Effector memory CD4-positive, alpha-beta T cell (primary cell): ENCODE measurements at places on chromosomes 13 and 19.

DNA sequence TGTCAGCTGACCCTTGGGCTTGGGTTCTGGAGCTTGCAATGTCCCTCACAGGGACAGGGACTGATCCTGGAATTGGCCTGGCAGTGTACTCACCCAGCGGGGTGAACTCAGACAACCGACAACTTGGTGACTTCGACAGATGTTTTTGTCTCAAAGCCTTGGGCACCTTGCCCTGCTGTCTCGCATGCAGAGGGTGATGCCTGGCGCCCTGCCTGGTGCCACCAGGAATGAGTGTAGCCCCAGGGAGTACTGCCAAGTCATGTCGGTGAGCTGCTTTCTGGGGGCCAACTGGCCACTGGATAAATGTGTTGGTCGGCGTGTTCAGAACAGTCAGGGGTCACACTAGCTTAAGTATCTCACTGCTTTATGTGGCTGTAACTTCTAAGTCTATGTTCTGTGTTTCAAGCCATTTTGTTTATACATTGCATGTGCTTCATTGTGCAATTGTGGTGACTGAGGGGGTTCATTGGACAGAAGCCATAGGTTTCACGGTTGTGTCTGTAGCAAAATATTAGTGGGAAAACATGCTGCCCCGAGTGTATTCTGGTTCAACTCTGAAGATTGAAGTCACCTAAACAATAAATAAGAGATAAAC lies 96.3 kb upstream of the TNFSF11 start:
- DNase-seq = no peak

DNA sequence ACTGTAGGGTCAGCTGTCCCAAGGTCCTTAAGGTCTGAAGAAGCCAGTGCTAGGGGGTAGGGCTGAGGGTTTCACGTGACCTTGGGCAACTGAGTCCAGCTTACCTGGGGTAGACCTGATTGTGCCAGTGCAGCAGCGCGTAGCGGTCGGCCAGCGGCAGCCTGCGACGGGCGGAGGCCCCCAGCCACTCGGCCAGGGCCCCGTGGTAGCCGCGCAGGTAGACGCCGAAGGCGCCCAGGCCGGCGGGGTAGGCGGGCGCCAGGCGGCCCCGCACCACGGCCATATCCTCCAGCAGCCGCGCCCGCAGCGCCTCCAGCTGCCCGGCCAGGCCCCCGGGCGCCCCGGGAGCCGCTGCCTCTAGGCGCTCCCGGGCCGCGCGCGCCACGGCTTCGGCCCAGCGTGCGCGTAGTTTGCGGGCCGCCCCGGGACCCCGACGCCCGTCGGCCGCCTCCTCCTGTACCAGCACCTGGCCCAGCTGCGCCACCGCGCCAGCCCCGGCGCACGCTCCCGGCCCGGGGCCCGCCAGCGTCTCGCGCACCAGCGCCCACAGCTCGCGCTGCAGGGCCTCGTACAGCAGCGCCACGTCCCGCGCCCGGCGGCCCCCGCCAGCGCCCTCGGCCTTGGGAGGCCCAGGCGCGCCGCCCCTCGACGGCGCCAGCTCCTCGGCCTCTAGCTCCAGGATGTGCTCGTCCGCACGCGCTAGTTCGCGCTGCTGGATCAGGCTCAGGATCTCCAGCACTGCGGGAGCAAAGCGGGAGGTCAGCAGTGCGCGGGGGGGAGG lies 10.9 kb downstream of the EXOC3L2 start:
- DNase-seq = no peak

DNA sequence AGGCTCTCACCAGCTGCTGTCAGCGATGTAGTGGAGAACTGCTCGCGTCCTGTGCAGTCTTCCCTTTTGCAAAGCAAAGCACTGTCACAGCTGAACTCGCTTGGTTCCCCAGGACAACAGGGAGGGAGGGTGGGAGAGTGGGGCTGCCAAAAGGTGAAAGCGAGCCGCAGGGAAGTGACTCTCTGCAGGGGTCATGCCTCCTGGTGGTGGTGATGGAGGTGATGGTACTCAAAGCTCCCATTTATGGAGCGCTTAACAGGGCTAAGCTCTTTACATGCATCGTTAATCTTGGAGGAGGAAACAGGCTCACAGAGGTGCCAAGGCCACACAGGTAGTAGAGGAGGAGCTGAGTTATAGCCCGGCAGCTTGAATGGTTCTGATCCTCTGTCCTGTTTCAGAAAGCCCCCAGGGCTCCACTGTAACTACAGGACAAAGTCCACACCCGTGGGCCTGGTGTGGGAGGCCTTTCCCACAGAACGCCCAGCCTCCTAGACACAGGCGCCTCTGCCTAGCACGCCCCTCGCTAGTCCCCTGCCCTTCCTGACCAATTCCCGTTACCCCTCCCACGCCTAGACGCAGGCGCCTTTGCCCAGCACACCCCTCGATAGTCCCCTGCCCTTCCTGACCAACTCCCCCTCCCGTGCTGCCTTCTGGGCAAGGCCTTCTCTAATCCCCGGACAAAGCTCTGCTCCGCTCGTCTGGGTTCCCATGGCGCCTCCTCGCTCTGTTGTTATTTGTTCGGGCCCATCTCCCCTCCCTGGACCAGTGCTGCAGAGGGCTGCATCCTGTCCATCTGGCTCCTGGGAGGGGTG lies 10.7 kb downstream of the PPP1R37 start:
- DNase-seq = no peak

DNA sequence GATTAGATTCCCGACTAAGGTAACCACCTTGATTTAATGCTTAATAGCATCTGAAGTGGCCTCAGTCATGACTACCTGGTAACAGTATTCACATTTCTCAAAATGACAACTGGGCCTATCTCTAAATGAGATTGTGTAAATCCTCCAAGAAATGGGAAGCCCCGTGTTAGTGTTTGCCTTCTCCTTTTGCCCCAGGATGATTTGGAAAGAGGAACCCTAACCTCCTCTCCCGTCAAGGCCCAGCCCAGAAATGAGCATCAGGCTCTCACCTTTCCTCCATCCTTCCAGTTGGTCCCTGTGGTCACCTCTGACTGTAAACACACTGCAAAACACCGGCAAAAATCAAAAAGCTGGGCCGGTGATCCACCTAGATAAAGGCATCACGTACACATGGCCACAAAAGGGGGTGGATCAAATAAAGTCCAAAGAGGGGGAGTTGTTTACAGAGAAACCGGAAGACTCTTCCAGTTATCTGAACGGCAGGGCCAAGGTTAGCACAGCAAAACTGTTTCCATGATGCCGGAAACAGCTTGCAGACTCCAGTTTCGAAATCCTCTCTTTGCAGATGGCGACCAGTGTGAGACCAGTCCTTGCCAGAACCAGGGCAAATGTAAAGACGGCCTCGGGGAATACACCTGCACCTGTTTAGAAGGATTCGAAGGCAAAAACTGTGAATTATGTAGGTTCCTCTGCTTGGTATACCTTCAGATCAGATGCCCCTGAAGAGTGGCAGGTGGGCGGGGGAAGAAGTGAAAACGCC lies 16.4 kb downstream of the F10 start:
- DNase-seq = no peak

DNA sequence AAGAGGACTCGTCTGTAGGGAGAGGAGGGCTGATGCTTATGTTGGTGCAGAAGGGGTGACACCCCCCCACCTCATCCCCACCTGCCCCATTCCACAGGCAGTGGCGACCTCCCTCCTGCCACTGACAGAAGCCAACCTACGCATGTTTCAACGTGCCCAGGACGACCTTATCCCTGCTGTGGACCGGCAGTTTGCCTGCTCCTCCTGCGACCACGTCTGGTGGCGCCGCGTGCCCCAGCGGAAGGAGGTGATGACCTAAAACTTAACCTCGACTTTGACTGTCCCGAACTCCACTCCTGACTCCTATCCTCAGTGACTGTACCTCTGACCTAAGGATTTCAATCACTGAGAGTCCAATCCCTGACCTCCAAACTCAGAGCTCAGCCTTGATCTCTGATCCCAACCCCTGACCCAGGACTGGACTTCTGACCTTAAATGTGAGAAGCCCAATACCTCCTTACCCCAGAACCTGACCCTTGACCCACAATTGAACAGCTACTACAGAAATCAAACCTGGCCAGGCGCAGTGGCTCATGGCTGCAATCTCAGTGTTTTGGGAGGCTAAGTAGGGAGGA lies 3.8 kb downstream of the SHFL start:
- DNase-seq = no peak

DNA sequence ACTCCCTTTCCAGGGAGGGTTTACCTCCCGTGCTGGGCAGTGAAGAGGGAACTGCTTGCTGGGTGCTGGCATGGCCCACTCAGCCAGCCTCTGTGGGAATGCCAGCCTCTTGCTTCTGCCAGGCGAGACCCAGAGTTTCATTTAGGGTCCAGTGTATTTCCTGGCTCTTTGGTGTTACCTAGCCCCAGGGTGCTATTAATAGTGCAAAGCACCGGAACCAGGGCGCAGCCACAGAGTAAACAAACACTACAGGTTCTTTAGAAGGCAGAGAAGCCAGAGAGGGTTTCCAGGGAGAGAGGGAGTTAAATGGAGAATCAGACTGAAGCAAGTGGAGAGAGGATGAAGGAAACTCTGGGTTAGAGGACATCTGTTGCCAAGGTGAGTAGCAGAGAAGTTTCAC lies 74.9 kb upstream of the SPATA13 start:
- DNase-seq = no peak

DNA sequence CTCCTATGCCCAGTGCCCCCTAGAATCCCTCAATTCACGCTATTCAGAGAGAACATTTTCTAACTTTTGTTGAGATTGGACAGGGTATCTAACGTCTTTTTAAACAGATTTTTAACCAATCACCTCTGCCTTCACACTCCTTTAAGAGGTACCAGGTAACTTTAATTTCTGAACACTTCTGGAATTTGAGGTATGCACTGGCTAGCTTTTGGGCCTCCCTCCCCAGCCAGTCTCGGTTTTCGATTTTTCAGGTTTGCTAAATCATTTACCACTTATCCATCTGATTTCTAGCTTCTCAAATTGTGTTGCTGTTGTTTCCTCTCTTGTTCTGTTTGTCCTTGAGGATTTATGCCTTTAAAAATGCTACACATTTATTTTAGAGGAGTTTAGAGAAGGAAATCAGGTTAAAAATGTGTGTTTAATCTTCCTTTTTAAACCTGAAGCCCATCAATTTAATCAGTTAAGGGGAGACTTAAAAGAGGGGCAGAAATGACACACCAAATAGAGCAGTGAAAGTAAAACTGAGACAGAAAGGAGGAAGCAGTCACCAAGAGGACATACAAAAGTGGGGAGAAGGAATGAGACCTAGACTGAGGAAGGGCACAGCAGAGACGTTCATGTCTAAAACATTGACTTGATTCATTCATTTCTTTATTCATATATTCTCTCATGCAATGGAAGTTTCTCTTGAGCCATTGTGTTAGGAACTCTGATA lies 139.6 kb upstream of the HTR2A start:
- no peak for DNase-seq

DNA sequence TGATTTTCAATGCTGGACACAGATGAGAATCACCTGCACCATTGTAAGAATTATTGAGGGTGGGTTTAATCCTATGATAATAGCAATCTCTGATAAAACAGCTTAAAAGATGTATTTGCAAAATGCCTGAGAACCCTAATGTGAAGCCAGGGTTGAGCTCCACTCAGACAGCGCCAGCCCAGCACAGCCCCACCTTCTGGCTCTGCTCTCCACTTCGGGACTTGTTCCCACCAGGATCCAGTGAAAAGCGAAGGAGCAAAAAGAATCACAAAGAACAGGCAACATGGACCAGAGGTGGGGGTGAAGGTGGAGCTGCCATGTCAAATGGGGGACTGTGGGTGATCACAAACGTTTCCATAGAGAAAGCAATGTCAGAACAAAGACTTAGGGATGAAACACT lies 18.6 kb upstream of the ZNF816 start:
- DNase-seq = no peak

- DNase-seq = no peak
These were observed 43.2 kb downstream of the DCLK1 start for GRCh38 chr13:36088001-36088400.

DNA sequence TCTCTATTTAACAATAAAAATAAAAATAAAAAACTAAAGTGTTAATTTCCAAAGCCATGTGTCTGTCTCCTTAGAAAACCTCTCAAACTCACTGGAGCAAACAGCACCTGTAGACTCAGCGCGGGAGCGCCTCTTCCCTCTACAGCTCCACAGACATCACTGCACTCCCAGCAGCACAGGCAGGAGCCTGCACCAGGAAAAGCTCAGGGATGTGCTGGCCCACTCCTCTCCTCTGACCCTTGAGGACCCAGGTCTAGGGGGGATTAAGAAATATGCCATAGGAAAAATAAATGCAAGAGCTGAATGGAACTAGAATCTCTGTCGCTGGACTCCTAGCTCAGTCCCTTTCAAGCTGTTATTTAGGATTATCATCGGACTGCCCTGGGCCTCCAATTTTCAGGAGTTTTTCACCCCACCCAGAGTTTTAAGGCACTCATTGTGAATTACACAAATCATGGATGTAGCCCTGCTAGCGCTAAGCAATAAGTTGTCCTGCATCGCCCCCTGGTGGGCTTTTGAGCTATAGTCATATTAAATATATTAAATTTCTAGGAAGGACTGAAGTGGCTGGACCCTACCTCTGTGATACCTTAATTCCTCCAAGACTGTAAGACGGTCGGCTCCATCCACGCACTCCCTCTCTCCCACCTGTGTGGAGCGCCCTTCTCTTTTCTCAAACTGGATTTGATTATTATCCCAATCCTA lies 333.9 kb downstream of the UQCRFS1 start:
- DNase-seq = peak; percentile 40
